Stimulated activated CD4-positive, alpha-beta T cell treated with anti-CD3 and anti-CD28 coated beads, Interleukin-2, amount 100 ng/mL, for 24 hours (primary cell): ENCODE measurements at places on chromosomes 5 and 9.

DNA sequence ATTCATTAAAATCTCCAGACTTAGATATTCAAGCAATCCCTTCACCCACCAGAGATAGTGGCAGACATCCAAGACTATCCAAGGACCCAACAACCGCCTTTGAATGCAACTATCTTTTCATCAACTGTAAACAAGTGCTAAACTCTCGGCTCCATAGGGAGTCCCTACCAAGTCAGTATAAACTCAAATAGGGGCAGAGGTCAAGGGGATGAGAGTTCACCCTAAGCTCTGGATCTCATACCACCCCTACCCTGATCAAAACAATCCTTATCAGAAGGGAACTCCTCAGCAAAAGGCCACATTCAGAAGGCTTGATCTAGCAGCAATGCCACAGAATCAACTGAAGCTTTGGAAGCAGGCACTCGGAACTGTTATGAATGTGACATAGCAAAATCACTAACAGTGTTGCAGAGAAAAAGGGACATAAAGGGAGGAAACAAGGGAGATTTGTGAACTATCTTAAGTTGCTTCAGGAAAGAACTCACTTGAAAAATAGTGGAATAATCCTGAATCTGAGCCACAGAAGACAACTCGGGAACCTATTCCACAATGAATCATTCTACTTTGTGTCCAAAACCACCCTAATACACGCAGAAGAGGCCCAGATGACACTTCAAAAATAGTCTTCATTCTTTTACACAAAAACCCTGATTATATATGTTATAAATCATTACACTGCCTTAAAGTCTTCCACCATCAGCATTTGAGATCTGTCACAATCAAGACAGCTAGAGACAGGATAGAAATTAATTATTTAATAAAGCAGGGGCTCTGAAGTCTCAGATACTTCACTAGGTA, 49.8 kb downstream of the NR6A1 start:
- no peak for DNase-seq

GRCh38 chr5:35561396-35561795, 56.3 kb upstream of the SPEF2 start:
- no peak for DNase-seq

DNA sequence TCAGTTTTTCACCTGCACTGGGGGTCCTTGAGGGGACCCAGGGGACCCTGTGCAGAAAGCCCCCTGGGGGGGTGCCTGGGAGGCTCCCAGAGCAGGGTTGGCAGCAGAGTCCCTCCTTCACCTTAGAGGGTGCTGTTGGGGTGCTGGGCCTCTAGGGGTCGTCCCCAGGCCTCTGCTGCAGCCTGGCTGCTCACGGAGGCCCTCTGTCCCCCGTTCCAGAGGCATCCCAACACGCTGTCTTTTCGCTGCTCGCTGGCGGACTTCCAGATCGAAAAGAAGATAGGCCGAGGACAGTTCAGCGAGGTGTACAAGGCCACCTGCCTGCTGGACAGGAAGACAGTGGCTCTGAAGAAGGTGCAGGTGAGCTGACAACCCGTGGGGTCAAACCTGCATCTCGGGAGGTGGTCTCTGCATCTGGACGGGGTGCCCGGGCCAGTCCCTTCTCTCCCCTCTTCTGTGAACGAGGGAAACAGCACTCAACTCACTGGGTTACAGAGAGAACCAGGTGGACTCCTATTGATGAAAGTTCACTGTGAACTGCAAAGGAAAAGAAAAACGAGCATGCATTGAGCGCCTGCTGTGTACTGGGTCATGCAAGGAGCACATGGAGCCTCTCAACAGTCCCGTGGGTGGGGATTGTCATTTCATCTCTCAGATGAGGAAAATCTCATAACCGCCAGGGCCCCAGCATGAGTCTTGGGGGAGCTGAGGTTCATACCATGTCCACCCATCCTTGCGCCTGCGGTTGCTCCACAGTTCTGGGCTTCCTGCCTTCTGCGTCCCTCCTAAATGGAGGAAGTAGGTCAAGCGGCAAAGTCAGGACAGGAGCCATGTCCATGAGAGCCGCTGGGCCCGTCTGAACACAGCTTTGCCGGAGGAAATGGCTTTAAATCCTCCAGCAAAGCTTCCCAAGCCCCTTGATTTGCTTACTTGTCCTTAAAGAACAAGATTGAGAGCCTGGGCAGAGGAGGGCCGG, 54.8 kb downstream of the NEK6 start:
- no peak for DNase-seq

GRCh38 chr5:55226934-55227663, at the start of gene MCIDAS:
TSS of gene MCIDAS (minus strand) at chr5:55227315. CDS start at chr5:55227138, 177 bp downstream.
- peak; percentile 65 for DNase-seq

GRCh38 chr9:129840034-129840433, 4.8 kb downstream of the USP20 start:
- peak; percentile 18 for DNase-seq

GRCh38 chr5:89972901-89973300, 436.7 kb downstream of the CETN3 start:
- DNase-seq = no peak

GRCh38 chr5:145859897-145860296, 12.9 kb downstream of the GRXCR2 start:
- DNase-seq = no peak

GRCh38 chr9:130235558-130236435, 29.8 kb upstream of the HMCN2 start:
- DNase-seq = peak; percentile 76

GRCh38 chr5:170095646-170096045, 10.1 kb upstream of the FOXI1 start:
- DNase-seq = no peak

DNA sequence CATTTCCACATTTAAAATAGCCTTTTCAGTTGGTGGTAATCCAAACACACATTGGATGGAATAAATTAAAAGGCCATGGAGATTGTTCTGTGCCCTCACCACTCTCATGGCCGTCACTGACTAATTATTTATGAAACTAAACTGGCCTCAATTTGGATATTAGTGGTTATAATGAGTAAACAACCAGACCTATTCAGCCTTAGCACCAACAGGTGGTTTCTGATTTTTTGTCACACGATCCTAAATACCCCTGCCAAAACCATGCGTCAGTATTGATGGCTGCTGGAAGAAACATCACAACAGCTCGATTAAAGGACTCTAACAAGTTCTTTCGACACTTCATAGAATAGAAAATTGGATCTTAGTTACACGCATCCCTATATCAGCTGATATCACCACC, 276.0 kb upstream of the DAP start:
- no peak for DNase-seq

GRCh38 chr9:89896806-89897340, 292.1 kb downstream of the GADD45G start:
- no peak for DNase-seq

DNA sequence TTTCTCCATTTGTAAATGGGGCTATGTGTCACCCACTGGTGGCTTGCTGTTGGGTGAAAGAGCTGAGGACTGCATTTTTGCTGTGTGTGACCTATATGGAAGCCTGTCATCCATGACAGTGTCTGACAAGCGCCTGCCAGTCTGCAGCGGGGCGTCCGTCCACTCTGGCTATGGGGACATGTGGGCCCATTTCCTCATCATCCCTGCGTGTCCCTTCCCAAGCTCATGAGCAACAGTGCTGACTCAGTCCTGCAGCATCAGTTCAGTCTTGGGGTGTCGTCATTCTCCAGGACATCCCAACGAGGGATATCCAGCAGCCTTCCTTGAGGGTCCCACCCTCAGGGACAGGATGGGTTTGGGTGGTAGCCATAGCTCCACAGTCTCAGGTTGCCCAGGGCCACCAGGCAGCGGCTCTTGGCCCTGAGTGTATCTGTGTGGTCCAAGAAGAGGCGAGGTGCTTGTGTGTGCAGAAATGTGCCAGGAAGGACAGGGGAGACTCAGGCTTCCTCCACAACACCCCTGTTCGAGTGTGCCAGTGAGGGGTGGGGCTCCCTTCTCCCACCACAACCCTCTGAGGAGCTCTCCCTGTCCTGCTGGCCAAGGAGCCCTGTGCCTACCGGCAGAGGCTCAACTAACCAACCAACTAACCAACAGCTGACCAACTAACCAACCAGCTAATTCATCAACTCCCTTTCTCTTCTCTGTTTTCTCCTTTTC, 2.1 kb downstream of the FGD3 start:
- DNase-seq = peak; percentile 14

GRCh38 chr9:108058135-108058814, 568.7 kb upstream of the KLF4 start:
- no peak for DNase-seq

DNA sequence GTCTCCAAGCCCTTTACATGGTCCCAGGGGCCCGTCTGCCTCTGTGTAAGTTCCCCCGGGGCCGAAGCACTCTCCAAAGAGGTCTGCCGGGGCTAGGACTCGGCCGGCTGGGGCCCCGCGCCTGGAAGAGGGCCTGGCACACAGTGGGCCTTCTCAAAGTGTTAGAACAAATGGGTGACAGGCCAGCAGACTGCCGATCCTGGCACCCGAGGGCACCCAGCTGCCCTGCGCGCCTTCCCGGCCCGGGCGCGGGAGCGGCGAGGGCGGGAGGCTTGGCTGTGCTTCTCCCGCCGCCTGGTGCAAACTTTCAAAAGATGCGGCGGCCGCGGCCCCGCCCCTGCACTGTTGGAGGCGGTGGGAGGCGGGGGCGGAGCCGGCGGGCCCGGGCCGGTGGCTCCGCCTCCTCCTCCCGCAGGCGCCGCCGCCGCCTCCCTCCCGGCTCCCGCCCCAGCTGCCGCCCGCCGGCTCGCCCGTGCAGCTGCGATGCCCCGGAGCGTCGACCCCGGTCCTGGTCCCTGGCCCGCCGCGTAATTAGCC, at the start of gene NEURL1B:
Gene NEURL1B (plus strand): TSS at position 442 of the 537 bp plus-strand sequence. CDS start 144 bp downstream, outside the sequence.
- peak; percentile 74 for DNase-seq

DNA sequence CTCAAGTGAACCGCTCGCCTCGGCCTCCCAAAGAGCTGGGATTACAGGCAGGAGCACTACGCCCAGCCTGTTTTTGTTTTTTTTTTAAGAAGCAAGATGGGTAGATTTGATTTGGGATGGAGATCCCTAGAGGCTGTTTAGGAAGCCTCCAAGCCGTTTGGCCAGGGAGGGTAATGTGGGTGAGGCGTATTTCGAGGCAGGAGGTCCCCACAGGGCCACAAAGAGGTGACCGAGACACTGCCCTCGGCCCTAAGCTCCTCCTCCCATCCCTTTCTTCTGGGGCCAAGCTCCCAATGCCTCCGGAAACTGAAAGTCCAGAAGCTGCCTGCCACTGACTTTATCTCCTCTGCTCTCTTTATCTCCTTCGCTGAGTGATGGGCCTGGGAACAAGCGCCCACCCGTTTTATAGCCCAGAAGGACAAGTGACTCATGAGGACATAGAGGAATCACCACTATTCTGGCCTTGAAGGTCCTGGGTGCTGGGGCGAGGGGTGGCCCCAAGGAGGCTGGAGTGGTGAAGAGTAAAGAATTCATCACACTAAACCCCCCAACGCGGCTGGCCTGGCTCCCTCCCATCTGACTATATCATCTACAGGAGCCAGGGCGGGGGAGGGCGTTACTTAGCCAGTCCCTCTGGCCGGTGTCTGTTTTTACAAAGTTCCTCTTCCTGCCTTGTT, 2.0 kb upstream of the RALGDS start:
- DNase-seq = no peak

DNA sequence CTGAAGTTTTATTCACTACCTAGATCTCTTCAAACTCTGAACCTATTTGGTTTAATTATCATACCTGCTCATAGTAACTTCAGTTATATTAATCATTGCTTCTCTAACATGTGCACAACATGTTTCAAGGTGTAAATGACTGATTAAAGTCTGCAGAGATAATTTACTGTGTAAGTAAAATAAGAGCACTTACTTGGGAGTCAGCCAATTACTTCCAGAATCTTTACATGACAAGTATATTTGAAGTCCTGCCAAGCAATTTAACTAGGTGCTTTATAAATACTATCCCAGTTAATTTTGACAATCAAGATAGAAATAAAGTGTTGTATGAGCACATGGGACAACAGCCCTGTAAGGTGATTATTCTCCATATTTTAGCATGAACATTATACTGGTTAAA, 109.9 kb downstream of the RFX3 start:
- DNase-seq = no peak

DNA sequence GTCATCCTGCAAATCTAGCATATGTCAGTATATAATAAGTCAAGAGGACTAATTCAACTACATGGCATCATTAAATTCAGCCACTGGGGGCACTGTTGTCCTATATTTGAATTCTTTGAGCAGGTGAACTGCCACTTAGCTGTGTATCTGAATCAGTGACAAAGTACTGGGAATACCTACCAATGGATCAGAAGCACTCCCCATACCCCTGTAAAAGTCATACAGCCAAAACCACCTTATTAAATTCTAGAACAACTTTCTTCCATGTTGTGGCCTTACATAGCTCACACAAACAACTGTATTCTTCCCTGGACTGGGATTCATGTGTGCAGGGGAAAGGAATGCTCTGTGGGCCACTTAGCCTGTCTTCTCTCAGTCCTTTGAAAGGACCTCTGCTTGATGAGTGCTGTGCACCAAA, 57.4 kb upstream of the PLPP6 start:
- DNase-seq = peak; percentile 70

- no peak for DNase-seq
Observed at GRCh38 chr5:67969631-67970030, 245.9 kb upstream of the PIK3R1 start.

- no peak for DNase-seq
Observed at GRCh38 chr9:19937121-19937520, 148.3 kb upstream of the SLC24A2 start.

- no peak for DNase-seq
Observed at GRCh38 chr5:60929024-60929423, 15.8 kb downstream of the ERCC8 start.

- DNase-seq = no peak
Observed at GRCh38 chr9:89601306-89601705, 3.5 kb upstream of the GADD45G start.

DNA sequence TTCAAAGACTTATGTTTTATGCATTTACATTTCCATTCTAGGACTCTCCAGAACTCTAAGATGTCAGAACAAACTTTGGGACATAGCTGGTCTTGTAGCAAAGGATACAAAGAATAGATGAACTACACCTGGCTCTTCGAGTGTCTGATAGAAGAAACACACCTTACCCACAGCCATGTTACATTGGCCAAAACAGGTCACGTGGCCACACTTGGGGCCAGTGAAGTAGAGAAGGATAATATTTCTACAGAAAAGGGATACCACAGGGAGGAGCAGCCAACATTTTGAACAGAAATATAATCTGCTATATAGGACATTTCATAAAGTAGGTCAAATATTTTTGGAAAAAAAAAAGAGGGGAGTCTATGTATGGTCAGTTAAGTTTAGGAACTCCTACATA, 22.7 kb upstream of the LIFR start:
- DNase-seq = no peak

GRCh38 chr5:74122979-74123590, 497.1 kb downstream of the ARHGEF28 start:
- no peak for DNase-seq

DNA sequence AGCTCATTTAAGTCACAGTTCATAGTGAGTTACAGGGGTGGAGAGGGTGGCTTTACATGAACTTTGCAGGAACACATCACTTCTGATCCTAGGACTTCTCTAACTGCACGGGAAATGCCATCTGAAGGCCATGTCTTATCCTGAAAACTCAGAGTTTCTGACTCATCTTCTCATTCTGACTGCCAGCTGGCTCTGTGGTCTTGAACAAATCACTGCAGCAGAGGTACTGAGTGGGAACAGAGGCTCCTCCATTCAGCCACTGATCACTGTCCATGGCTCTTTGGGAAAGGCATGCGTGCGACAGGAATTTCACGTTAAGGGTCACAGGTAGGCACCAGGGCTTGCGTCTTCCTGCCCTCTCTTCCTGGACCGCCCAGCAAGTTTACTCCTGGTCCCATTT, 114.6 kb upstream of the LRRTM2 start:
- DNase-seq = no peak

- DNase-seq = no peak
Observed at GRCh38 chr5:111194053-111194452, 30.1 kb upstream of the CAMK4 start.

GRCh38 chr9:129968690-129969485, 74.1 kb downstream of the FNBP1 start:
- DNase-seq = no peak

- no peak for DNase-seq
Observed at GRCh38 chr5:137304226-137304874, 194.8 kb downstream of the SPOCK1 start.
